ENCODE measurements at places on chromosomes 7 and 10.

DNA sequence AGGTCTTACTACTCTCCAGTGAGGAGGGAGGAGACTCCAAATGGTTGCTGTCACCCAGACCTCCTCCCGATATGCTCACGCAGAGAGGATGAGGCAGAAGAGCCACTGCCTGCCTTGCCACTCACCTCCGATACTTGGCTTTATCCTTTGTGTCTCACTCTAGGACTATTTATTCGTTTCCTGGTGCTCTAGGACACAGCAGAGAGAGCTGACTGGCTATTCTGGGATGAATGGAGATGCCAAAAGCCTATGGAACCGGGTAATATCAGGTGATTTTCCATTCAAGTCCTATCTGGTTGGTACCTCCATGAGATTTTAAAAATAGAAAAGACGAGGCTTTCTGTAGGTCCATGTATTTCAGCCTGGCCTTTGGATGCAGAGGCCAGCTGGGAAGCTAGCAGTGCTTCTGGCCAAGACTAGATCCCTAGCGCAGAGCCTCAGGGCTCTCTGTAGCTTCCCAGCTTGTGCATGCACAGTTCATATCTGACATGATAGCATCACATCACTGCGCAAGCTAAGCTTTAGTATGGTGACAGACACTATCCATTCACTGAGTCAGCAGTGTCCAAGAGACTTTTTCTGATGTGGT, 239.0 kb upstream of the ANKRD30A start:
- no peak for DNase-seq

DNA sequence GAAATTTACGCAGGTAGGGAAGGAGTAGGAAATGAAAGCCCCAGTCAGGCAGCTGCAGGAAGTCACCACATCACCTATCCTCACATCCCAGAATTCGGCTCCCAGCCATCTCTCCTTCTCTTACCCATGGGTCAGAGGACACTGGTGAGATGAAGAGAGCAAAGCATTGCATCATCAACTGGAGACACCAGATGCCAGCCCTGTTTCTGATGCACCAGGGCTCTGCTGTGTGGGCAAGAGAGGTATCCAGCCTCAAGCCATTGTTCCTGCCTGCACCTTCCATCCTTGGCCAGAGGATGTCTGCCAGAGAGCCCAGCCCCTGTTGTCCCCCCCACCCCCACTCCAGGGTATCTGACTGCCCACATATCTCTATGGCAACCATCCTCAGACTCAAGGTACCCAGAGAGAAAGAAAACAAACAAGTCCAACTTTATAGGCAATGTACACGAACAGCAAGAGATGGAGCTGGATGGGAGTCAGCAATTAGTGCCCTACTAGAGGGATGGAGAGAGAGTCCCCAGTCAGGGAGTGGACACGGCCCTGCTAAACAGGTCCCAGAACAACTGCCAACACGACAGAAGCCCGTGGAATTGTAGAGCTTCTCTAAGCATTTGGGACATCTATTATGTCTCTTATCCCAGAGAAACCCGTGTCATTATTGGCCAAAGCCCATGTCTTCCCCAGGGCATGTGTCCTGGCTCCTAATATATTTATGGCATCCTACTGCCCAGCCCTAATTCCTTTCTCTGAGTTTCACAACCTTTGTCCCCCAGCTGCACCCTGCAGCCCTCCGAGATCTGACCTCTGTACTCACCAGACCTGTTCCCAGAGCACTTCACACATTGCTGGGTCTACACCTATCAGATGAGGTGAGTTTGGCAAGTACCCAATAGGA, 2.8 kb downstream of the CAMK2G start:
- DNase-seq, result no peak

DNA sequence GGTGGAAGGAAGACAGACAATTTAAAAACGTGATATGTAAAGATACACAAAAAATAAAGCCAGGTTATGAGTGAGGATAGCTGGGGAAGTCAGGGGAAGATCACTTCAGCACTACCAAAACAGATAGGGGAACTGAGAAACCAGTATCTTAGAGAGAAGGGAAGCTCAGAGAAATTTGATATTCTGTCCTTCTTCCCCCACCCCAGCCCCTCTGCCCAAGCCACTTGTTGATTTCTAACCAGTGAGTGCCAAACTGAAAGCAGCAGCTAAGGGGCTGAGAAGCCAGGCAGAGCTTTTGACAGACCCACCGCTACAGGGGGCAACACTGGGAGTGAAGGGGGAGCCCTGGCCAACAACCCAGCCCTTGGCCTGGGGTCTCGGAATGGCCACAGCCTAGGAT, 9.1 kb upstream of the SLC29A3 start:
- DNase-seq, result no peak

- no peak for DNase-seq
Measured at GRCh38 chr10:48604039-48604990, 558 bp downstream of the ARHGAP22 start.

GRCh38 chr10:109746861-109747260, 176.4 kb downstream of the XPNPEP1 start:
- DNase-seq, result no peak

DNA sequence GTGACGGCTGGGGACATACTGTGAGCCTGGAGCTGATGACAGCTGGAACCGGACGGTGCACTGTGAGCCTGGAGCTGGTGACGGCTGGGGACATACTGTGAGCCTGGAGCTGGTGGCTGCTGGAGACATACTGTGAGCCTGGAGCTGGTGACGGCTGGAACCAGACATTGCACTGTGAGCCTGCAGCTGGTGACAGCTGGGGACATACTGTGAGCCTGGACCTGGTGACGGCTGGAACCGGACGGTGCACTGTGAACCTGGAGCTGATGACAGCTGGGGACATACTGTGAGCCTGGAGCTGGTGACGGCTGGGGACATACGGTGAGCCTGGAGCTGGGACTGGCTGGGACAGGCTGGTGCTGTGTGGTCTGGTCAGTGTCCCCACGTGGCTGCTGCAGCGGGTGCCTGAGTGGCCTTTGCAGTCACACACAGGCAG, 47.9 kb downstream of the PTPRN2 start:
- DNase-seq, result no peak

GRCh38 chr10:49094646-49095045, 20.7 kb downstream of the VSTM4 start:
- DNase-seq, result no peak

GRCh38 chr10:67722113-67722512, 26.1 kb upstream of the CTNNA3 start:
- no peak for DNase-seq

DNA sequence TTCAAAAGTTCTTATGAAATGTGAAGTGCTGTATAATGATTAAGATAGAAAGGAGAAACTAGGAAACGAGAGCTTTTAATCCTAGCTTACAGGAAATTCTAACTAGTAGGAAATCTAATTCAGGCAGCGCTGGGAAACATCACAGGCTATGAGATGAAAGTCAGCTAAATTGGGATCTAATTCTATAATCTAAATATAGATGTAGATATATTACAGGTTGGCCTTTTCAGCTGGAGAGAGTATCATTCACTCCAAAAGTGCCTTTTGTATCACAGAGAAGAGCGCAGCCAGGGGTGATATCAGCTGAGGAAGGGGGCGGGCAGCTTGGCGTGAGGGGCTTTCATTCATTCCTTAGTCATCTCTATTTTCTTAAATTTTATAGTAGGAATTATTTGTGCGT, 157.0 kb downstream of the CUX1 start:
- no peak for DNase-seq

- no peak for DNase-seq
Measured at GRCh38 chr10:59950105-59950504, 43.7 kb upstream of the CCDC6 start.

DNA sequence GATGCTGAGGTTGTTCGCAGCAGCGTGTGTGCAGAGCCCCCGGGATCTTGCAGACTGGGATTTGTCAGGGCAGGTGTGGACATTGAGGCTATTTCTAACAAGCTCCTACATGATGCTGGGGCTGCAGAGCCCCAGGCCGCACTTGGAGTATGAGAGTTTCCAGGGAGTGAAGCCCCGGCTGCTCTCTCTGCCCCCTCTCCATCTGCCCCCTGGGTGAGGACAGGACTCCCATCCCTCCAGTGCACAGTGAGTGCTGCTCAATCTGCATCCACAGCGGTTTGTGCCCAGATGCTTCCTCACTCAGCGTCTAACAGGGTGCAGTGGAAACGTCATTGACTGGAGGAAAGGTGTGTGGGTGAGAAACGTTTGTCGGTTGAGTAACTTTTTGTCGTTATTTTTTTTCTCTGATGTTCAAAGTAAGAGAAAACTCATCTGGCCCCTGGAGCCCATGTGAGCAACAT, 25.3 kb downstream of the IL2RA start:
- peak; percentile 6 for DNase-seq

DNA sequence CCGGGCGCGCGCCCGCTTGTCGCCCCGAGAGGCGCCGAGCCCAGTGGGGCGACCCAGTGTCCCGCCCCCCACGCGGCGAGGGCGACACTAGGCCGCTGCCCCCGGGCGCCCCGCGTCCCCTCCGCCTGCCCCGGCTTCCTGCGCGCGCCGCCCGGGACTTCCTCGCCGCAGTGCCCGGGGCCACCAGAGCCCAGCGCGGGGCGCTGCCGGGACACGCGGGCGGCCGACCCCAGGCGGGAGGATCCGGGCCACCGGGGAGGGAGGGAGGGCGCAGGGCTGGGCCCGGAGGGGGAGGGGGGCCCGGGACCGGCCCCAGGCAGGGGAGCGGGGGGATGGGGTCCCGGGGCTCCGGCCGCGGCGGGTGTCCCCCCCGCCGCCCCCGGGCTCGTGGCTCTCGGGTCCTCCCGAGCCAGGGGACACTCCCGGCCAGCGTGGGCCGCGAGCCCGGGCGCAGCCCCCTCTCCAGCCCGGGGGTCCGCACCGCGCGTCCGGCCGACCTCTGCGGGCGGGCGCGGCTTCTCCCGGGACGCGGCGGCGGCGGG, 435 bp upstream of the PWWP2B start:
- DNase-seq, result peak; percentile 65

DNA sequence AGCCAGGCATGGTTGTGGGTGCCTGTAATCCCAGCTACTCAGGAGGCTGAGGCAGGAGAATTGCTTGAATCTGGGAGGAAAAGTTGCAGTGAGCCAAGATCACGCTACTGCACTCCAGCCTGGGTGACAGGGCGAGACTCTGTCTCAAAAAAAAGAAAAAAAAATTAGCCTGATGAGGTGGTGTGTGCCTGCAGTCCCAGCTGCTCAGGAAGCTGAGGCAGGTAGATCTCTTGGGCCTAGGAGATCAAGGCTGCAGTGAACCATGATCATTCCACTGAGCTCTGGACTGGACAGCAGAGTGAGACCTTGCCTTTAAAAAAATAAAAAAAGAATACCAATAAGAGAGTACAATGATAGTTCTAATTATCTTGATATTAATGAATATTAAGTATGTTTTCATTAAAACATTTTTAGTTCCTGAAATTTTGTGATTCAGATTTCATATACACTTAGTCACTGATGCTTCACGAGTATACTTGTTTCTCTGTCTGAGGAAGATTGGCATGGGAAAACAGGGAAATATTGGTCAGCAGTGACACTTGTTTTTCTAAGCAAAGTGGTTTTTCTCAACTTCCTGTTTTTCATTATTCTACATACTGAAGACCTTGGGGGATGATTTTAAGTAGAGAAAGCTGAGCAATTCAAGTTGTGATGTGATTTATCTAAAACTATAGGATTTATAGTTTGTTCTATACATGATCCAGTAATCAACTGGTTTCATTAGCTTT, 76.8 kb downstream of the ADK start:
- DNase-seq, result no peak

DNA sequence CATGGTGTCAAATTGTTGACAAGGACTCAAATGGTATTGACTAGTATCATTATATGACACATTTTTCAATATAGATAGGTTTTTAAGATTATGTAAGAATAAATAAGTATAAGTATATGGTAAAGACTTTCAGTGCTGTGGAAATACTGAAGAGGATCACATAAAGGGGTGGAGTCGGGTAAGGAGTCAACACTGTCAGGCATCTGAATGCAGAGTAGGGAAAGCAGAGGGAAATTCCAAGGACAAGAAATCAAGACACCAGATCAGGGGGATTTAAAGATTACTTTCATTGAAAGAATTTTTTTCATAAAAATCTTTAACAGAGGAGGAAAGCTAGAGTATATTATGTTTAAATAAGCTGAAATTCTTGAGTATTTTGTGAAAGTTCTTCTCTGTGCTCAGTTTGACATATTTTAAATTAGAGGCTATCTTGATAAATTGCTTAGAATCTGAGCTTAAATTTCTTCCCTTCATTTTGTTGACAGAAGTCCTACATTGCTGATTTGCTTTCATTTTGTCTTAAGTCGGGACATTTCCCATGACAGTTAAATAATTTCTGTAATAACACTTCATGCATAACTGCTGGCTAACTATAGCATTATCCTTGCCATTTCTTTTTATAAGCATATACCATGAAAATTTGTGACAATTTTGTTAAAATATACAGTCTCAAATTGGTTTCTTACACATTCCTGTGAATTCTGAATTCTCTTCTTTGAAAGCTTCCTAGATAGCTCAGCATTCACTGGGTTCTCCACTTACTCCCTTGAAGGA, 244.3 kb downstream of the PRKG1 start:
- DNase-seq, result no peak

DNA sequence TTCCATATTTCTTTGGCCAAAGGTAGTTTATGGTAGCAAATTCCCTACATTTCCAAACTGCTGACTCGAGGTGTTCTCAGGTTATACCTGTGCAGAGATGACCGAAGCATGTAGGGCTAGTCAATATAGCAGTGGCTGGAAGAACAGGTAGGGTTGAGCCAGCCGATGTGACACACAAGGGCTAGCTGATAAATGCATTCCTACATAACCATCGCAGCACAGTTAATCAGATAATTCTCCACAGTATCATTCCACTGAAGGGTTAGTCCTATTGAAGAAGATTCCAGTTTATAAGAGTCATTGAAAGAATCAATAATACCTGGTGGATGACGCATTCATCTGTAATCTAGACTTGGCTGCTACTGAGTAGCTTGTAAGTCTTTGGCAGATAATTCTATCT, 220.0 kb downstream of the KIF20B start:
- DNase-seq, result no peak

DNA sequence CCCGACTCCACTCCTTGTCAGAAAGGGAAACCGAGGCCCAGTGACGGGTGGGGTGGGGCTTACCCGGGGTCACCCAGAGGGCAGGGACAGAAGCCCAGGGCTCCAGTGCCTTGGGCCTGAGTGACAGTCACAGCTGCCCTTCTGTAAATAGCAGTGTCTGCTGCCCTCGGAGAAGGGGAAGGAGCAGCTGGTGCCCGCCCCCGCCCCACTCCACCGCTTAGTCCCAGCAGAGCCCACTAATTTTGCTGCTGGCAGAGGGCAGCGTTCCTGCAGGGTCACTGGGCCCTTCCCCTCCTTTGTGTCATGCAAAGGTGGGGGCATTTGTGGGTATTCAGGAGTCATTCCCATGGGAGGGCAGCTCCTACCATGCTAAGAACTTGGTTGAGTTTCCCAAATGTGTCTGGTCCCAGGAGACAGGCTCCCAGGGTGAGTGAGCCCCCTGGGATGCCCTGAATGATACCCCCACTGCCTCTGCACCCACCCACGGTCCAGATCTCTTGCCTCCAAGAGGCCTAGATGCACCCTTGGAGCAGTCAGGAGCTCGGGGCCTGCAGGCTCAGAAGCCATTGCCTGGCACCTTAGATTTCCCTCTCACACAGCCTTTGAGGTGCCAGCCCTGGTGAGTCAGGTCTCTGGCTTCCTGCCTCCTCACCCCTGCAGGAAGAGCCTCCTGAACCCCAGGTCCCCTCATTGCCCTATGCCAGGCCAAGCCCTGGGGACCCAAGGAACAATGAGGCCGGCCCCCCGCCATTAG, 17.2 kb downstream of the SH2B2 start:
- DNase-seq, result no peak
